Amygdala (tissue), 56 donors: ENCODE measurements at places on chromosomes 1 and 21.

- no peak for DNase-seq
These were observed 690.7 kb downstream of the NCAM2 start for GRCh38 chr21:21688889-21689288.

DNA sequence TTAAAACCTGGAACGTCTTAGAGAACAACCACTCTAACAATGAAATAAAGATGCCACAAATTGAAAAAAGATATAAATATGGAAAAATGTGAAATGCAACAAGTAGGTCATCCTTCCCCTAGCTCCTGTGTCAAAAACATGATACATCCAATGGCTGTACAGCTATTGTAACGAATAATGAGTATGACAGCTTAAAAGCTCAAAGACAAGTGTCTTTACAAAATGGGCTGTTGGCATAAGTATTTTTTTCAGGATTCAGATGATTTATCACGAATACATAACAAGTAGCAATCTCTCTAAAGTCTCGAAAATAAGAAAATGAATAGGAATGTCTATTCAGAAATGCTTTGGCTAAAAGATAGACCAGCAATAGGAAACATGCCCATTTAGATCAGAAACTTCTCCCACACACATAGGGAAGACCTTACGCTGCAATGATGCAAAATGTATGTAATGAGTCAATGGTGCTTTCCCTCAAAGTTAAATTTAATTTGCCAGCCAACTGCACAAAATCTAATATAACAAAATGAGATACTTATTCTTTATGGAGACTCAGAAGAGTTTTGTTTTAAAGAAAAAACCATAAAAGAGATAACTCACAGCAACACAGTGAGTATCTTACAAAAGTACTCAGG, 8.3 kb downstream of the TGFBR3 start:
- no peak for DNase-seq

- DNase-seq = no peak
These were observed 744 bp downstream of the MIER1 start for GRCh38 chr1:66925558-66925910.

DNA sequence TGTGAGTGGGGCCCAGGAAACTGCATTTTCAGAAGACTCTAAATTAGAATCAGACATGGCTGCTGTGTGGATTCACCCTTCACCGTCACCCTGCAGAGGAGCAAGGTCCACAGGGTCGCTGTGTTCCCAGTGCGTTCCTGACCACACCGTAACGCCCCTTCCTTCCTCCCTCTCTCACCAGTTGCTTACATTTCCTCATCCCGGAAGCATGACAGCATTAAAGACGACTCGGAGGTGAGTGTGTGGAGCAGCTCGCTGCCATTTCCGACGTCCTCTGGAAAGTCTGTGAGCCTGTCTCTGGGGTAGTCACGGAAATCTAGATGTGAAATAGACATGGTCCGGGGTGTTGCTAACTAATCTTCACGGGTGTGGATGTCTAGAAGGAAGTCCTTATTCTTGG, 45.9 kb downstream of the FAAP20 start:
- no peak for DNase-seq

DNA sequence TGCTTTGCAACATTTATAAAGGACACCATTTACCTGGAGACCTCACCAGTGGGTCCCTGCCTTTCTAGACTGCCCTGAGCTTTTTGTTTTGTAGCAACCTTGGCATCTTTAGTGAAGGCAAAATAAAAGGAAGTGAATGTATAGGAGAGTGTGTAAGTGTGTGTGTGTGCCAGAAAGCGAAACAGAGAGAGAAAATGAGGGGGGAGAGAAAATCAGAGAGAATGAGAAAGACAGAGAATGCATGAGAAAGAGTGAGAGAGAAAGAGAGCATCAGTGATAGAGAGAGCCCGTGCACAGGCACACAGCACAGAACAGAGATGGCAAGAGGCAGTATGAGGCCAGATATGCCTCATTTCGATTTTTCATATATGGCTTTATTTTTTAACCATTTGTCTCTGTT, 57.5 kb downstream of the HSD3B1 start:
- DNase-seq = no peak

DNA sequence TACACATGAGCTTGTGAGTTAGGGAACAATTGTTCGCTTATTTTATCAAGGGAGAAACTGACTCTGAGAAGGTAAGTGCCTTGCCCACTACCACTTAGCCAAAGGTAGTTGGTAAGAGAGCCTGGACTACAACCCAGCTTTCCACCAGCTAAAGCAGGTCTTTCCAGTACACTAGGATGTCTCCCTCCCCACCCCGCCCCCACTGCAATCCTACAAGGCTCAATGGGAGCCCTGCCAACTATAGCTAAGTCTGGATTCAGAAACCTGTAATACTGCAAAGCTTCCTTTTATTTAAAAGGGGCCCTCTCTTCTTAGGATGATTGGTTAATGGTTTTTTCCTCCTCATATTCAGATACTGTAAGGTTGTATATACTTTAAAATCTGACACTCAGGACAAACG, 102.0 kb upstream of the C8B start:
- no peak for DNase-seq

- peak; percentile 5 for DNase-seq
These were observed 15.1 kb upstream of the PADI3 start for GRCh38 chr1:17233675-17234320.

- no peak for DNase-seq
These were observed 44.0 kb downstream of the OPTC start for GRCh38 chr1:203537806-203538464.

DNA sequence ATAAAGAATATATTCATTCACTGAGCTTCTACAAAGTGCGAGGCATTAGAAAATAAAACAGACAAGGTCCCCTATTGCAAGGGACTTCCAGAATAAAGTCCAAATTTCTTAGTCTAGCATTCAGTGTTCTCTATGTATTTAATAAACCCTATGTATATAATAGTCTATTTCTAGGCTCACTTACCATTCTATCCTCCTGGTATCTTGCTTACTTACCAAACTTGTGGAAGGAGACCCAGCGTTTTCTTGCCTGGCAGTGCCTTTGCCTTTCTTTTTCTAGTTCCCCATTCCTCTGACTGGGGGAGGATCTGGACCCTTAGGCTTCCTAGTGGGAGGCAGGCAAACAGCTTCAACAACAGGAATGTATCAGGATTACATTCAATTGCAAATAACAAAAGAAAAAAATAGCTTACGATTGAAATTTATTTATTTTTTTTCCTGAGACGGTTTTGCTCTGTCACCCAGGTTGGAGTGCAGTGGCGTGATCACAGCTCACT, 690 bp upstream of the RNF19B start:
- DNase-seq = no peak
